LNCaP clone FGC (cell line): ENCODE measurements at places on chromosomes 13 and 19.

- DNase-seq, result no peak
These were observed 192.6 kb downstream of the DLEU7 start for GRCh38 chr13:50650592-50651504.

GRCh38 chr13:79659121-79659521 lies 178.2 kb downstream of the NDFIP2 start:
- DNase-seq, result no peak

- no peak for DNase-seq
These were observed 56.8 kb upstream of the GPR183 start for GRCh38 chr13:99363949-99364348.

GRCh38 chr13:111663953-111664421 lies 343.5 kb downstream of the TEX29 start:
- DNase-seq, result no peak

- no peak for DNase-seq
These were observed 618 bp downstream of the TMEM38A start for GRCh38 chr19:16661480-16662034.

GRCh38 chr13:46622630-46623256 lies 69.8 kb downstream of the LRCH1 start:
- DNase-seq, result peak; percentile 42
